ENCODE measurements at places on chromosomes 6 and 20.

DNA sequence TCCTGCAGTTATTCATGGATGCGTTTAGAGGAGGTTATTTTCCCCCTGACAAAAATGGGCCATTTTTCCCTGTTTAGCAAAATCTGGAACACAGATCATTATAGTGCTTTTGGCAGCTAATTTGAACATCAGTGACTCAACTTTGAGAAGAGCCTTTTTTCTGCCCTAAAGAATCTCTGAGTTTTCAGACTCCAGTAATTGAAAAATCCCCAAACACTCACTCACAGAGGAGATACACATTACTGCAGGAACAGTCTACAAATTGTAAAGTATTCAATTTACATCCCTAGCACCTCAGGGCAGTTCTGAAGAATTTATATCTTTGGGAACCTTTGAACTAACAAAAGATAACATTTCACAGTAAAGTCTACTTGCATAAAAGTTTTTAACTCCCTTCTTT is 966.6 kb upstream of the SLC35B3 start:
- DNase-seq, result peak; percentile 28

- DNase-seq, result no peak
Measured at GRCh38 chr6:41757271-41757670, 10.1 kb upstream of the PGC start.

DNA sequence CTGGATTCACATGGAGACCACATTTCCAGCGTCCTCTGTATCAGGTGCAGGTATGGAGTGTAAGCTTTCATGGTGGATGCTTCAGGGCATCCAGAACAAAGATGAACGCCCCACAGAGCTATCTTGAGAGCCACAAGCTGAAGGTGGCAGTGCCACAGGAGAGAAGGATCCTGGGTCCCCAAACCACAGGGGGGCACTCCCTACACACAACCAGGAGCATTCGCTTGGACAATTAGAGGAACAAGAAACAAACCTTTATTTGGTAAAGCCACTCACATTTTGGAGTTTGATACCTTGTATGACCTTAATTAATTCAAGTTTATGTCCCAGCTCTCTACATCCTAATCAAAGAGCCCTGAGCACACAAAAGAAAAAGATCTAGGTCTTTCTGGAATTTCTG is 406.3 kb downstream of the PREX1 start:
- DNase-seq, result no peak

DNA sequence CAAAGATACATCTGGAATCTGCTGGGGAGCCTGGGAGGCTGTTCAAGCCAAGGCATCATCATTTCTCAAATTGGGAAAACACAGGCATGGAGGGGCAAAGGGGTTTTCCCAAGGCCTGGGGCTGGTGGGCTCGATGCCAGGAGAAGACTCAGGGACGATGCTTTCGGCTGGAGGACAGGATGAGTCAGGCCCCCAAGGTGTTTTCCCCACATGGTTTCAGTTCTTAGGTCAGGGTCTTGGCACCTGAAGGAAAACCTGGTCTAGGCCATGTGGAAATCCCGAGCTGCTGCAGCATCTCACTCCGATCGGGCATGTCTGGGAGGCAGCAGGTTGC is 348.1 kb downstream of the CDC5L start:
- DNase-seq, result peak; percentile 42

DNA sequence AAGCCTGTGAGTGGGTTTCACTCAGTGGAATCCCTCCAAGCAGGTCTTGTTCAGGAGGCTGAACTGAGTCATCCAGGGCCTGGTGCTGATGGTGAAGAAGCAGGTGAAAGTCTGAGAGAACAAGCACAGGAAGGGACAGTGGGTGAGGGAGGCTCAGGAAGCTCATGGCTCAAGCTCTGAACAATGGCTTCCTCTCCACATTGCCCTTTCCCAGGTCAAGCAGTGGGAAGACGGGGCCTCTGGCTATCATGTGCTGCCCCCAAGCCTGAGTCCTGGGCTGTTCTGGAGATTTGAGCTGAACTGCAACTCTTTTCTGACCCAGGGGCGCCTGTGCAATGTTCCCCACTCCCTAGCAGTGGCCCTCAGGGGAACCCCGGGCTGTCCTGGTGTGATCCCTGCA is 3.4 kb downstream of the CST9L start:
- DNase-seq, result no peak

GRCh38 chr20:9236458-9236857 is 167.6 kb downstream of the PLCB4 start:
- no peak for DNase-seq

GRCh38 chr6:34664256-34664971 is 32.2 kb downstream of the ILRUN start:
- peak; percentile 62 for DNase-seq

GRCh38 chr6:167157863-167158262 is at the start of gene GPR31:
TSS of gene GPR31 (minus strand) at chr6:167157980. CDS start at chr6:167157831, 149 bp downstream.
- no peak for DNase-seq

GRCh38 chr20:35370751-35371150 is 41.0 kb downstream of the UQCC1 start:
- DNase-seq, result no peak

DNA sequence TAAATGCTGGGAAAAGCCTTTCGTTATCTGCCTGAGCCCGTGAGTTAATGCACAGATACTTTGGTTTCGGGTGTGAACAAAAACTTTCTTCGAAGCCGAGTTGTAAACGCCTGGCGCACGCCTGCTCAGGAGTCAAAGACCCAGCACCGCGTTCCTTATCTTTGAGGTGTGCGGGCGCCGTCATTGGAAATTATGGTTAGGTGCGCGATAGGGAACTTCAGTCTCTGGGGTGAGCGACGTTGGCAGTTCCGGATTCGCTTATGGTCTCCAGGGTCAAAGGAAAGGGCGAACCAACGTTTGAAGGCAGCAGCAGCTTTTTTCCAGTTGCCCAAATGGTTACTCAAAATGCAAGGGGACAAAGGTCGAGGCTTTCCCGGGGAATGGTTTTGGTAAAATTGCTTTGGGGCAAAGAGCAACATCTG is 853 bp downstream of the SLC22A3 start:
- DNase-seq, result no peak
